Stimulated activated CD4-positive, alpha-beta T cell treated with anti-CD3 and anti-CD28 coated beads, Interleukin-12 subunit alpha, Interleukin-12 subunit beta, amount 100 ng/mL, for 4 hours (primary cell): ENCODE measurements at places on chromosomes 3 and 15.
A peak's percentile ranks its signal among the peaks of the same experiment; 100 is the strongest.

GRCh38 chr15:31128919-31129768, 27.6 kb upstream of the TRPM1 start:
- DNase-seq = peak; percentile 78

GRCh38 chr3:133859381-133860234, 36.1 kb downstream of the RAB6B start:
- no peak for DNase-seq

- no peak for DNase-seq
These were observed 2.8 kb upstream of the CPNE4 start for GRCh38 chr3:132037581-132037980.

DNA sequence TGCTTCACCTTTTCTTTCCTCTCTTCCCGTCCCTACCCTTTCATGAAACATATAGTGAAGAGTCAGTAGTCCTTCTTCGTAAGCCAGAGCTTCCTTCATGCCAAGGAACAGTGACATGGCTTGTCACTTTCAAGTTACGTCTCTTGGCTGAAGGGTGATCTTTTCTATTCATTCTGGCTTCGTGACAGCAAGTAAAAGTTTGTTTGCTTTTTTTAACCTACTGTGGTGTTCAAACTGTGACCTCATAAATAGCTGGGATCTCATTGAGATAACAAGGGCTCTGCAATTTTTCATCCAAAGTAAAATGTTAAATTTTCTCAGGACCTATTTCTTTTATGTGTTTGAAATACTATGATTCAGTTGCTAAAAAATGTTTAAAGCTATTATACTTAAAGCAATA, 10.5 kb downstream of the CDIN1 start:
- DNase-seq = no peak

- no peak for DNase-seq
These were observed 7.6 kb downstream of the ICE2 start for GRCh38 chr15:60471314-60471713.

- DNase-seq = no peak
These were observed 49.4 kb upstream of the TNFAIP8L3 start for GRCh38 chr15:51144021-51144532.

DNA sequence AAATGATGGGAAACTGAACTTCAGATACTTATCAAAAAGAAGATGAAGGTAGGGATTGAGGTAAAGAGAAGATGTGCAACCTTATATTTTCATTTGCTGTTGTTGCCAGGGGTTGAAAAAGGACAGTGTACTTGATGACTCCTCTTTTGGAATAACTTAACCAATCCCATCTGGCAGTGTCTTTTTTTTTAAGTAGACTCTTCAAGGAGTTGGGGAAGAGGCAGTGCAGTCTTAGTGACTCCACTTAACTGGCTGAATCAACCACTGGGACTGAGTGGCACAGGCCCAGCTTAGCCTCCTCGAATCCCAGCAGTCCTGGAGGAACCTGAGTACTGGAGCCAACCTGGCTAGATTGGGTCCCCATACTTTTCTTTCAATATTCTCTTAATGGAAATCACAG, 27.3 kb upstream of the FILIP1L start:
- no peak for DNase-seq

DNA sequence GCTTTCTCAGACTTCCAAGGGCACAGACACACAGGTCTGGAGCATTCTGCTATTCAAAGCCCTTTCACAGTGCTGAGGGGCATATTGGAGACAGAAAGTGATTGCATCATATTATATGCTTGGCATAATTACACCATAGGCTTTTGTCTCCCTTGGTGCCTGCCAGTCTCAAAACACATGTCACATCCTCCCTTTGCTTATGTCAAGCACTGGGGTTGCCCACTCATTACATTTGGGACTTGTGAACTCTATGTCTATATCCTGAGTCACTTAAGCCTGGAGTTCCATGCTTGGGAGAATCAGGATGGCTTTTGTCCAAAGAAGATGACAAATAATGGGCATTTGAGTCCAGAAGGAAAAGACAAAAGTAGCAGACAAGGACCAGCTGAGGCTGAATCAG, 12.3 kb upstream of the PDZRN3 start:
- no peak for DNase-seq

GRCh38 chr15:80070840-80071239, 11.4 kb downstream of the ZFAND6 start:
- DNase-seq = no peak

DNA sequence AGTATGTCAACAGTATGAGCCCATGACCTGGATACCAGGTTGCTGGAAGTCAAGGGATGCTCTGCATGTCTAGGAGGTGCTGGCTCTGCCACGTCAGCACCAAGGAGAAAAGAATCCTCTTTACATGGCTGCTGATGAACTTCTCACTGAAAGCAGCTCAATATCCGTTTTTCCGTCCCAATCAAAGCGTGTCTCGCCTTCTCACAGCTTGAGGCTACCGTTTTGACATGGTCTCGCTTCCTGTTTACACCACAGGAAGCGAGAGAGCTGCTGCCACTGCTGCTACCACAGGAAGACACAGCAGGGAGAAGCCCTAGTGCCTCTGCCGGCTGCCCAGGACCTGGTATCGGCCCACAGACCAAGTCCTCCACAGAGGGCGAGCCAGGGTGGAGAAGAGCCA, 27.3 kb downstream of the STARD5 start:
- DNase-seq = peak; percentile 52

- DNase-seq = no peak
These were observed 10.3 kb downstream of the CAV3 start for GRCh38 chr3:8743911-8744310.

DNA sequence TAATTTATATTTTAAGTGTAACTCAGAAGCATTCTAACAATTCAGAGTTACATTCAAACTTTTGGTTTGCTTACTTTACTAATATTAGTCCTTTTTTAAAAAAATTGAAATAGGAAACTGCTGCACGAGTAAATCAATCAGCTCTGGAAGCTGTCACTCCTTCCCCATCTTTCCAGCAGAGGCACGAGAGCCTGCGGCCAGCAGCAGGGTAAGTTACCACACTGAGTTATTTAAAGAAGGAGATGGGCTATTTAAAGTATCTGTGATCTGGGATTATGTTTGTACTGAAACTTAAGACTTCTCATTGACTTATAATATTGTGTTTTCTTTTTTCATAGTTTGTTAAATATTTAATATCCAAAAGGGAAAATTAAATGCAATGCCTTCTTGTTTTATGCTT, 29.3 kb downstream of the APPL1 start:
- DNase-seq = no peak

- no peak for DNase-seq
These were observed 1.3 kb downstream of the VGLL3 start for GRCh38 chr3:86989611-86990010.

DNA sequence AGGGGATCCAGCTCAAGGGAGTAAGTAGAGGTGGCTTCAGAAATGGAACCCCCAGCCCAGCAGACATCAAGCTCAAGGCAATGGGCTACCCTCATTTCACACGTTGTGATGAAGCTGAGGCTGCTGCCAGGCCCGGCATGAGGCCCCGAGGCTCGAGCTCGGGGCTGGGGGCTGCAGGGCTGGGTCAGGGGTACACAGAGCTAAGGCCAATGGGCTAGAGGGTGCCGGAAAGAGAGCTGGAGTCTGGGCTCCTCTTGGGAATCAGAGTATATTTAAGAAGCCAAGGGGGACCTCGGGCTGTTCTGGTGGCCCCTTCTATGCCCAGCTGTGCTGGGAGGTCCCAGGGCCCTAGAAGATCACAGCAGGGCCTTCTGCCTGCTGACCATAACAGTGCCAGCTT, 7.4 kb downstream of the PRSS50 start:
- DNase-seq = no peak

DNA sequence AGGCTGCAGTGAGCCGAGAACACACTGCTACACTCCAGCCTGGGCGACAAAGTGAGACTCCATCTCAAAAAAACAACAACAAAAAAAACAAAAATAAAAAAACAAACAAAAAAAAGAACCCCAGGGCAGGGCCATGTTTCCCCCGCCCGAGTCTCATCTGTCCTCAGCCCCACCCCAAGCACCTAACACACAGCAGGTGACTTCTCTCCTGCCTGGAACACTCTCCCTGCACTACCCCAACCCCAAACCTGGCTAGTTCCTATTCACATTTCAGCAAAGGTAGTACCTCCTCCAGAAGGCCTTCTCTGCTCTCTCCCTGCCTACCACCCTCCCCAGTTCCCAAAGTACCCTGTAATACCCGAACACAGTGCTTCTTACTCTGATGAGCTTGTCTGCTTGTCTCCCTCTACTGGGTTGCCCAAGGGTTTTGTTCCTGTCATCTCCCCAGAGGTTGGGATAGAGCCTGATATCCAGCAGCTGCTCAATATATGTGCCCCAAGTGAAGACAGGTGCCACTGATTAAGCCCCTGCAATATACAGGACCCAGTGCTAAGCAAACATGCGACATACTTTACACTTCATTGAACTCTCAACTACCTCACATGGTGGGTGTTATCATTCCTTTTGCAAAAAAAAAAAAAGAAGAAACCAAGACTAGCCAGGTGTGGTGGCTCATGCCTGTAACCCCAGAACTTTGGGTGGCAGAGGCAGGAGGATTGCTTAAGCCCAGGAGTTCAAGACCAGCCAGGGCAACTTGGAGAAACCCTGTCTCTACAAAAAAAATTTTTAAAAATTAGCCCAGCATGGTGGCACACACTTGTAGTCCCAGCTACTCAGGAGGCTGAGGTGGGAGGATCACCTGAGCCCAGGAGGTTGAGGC, 103.6 kb downstream of the DAPK2 start:
- no peak for DNase-seq

DNA sequence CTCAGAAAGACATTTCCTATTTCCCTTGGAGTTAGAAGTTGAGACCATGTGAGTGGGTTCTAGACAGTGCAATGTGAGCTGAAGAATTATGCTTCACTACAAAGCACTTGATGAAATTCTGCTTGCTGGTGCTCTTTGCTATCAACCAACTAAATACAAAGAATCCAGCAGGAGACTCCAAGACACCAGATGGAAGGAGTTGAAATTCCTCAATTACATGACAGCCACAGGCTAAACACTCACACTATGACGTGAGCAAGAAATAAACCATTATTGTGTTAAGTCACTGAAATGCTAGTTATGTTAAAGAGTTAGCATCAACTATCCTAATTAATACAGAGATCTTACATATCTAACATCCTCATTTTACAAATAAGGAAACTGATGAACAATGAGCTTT, 8.2 kb upstream of the MAP4 start:
- DNase-seq = no peak

- DNase-seq = no peak
These were observed 42.0 kb downstream of the UMPS start for GRCh38 chr3:124772081-124772831.

GRCh38 chr15:67807141-67807540, 18.2 kb upstream of the SKOR1 start:
- no peak for DNase-seq

DNA sequence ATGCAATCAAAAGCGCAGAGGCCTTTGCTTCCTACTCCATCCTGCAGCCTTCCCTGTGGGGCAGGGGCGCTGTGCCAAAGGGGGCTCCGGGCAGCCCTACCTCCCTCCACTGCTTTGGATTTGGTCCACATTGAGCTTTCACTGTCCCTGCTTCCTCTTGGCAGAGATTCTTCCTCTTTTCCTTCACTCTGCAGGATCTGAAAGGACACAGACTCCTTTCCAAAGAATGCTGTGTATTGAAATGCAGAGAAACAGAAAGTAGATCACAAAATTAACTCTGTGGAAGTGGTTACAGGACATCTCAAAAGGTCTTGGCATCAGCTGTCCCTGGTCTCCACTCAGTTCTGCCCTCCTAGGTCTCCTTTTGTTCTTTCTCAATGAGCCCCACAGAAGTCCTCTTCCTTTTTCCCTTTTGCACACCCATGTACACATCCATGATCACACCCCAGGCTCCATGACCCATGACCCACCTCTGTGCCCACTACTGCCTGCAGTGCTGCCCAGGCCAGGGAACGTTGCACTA, 64.1 kb downstream of the CCR1 start:
- no peak for DNase-seq

DNA sequence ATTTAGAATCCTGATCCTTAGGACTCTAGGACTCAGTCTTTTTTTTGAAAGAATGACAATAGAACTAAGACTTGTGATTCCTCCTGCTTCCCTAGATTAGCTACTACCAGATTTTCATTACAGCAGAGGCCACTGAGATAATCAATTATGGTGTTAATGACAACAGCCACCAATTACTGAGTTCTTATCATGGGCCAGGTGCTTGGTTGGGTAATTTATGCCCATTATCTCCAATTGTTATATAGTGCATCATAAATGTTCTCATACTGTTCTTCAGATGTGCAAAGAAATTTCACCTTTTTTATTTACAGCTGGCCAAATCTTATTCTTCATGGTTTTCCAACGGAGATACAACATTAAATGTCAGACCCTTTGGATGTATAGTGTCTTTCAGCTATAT, 162.9 kb upstream of the CMC1 start:
- DNase-seq = no peak

GRCh38 chr15:80578871-80579270, 116.2 kb upstream of the ABHD17C start:
- DNase-seq = no peak

GRCh38 chr15:63051156-63052066, 8.9 kb downstream of the TPM1 start:
- DNase-seq = no peak

DNA sequence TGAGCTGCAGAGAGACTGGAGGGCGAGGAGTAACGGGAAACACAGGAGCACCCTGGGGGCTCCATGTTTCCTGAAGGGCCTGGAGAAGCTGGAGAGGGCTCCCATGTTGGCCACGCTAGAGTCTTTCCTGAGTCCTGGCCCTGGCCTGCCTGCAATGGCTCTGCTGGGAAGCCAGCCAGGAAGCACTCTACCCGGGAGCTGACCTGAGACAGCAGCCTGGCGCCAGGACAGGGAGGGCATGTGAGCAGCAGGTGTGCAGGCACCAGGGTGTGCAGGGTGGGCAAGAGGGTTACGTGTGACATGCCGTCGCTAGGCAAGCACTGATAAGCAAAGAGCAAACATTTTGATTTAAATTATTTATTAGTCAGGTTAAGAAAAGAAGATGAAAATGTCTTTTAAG, 301.4 kb downstream of the OCA2 start:
- DNase-seq = no peak

DNA sequence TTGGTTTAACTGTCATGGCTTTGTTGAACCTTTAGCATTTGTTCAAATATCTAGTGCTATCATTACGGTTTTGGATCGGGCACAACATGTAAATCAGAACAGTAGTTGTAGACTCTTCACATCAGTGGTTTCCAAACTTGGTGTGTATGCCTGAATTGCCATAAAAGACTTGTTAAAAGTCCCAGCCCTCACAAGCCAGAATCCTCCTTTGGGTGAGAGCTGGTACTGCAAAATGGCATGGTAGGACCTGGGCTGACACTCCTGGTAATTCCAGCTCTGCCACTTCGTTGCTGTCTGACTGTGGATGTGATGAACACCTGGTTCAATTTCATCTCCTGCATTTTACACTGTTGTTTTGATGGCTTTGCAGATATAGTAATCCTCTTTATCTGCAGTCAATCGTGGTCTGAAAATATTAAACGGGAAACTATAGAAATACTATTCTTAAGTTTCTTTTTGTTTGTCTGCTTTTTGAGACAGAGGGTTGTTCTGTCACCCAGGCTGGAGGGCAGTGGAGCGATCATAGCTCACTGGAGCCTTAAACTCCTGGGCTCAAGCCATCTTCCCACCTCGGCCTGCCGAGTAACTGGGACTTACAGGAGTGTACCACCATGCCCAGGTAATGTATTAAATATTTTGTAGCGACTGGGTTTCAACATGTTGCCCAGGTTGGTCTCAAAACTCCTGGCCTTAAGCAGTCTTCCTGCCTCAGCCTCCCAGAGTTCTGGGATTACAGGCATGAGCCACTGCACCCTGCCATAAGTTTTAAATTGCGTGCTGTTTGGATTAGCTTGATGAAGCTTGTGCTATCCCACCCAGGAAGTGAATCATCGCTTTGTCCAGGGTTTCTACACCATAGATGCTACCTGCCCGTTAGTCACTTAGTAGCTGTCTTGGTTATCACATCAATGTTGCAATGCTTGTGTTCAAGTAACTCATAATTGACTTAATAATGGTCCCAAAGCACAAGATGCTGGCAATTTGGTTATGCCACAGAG, 61.6 kb downstream of the RAB7A start:
- no peak for DNase-seq
